ENCODE measurements at places on chromosomes 6 and 20.

DNA sequence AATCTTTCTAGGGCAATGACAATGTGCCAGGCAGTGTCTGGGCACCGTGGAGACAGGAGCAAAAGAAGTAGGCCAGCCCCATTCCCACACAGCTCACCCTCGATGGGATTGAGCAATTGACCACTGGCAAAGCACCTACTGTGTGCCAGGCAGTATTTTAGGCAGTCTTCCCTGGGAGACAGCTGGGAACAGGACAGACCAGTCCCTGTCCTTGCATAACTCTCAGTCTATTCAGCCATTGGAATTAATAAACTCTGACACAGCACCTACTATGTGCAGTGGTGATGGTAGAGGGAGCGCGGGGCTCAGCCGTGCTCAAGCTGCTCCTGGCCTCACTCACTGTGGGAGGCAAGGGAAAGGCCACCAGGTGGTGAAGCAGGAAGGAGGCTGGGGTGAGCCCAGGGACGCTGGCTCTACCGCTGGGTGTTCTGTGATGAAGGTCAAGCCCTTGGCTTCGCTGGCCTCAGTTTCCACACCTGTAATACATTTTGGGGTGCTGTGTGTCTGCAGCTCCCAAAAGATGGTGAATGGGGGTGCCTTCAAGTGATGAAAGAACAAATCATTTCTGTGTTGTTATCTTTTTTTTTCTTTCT is 122.3 kb upstream of the PMEPA1 start:
- DNase-seq, result no peak

GRCh38 chr6:4159491-4159890 is 24.1 kb upstream of the ECI2 start:
- DNase-seq, result no peak

- no peak for DNase-seq
Measured at GRCh38 chr6:14126191-14126590, 8.6 kb downstream of the CD83 start.

DNA sequence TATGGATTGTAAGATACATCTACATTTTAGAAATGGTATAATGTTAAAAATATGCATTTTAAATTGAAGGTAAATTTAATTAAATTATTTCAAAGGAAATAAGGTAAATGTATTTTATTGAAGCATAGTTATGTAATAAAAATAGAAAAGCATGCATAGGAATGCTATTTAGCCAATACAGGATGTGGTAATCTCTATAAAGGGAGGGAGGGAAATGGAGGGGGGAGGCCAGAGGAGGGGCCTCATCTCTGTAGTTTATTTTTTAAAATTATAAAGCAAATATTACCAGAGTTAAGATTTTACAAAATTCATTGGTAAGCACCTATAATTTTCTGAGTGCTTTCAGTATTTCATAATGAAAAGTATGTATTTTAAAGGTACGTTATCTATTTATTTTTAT is 27.2 kb downstream of the SLC16A10 start:
- DNase-seq, result no peak
